ENCODE measurements at places on chromosomes 6 and 20. TPM values are rescaled to one million over a fixed set of nuclear protein-coding genes. Genes with fewer than 3 reads are reported as not detected.
A peak's percentile ranks its signal among the peaks of the same experiment; 100 is the strongest.

DNA sequence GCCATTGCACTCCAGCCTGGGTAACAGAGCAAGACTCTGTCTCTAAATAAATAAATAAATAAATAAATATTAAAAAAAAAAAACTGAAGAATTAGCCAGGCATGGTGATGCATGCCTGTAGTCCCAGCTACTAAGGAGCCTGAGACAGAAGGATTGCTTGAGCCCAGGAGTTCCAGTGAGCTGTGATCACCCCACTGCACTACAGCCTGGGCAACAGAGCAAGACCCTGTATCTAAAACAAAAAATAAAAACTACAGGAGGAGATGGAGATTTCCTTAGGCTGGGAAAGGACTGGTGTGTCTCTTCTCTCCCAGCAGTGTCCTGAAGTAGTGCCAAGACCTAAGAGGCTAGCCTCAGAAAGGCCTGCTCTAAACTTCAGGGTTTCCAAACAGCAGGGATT lies 8.1 kb upstream of the GTF3C6 start:
- no peak overlapping the region for H3K27ac ChIP-seq
- no peaks in the 10 kb centered on the region for H3K27me3 ChIP-seq
- H3K4me3 ChIP-seq: no peak overlapping the region

DNA sequence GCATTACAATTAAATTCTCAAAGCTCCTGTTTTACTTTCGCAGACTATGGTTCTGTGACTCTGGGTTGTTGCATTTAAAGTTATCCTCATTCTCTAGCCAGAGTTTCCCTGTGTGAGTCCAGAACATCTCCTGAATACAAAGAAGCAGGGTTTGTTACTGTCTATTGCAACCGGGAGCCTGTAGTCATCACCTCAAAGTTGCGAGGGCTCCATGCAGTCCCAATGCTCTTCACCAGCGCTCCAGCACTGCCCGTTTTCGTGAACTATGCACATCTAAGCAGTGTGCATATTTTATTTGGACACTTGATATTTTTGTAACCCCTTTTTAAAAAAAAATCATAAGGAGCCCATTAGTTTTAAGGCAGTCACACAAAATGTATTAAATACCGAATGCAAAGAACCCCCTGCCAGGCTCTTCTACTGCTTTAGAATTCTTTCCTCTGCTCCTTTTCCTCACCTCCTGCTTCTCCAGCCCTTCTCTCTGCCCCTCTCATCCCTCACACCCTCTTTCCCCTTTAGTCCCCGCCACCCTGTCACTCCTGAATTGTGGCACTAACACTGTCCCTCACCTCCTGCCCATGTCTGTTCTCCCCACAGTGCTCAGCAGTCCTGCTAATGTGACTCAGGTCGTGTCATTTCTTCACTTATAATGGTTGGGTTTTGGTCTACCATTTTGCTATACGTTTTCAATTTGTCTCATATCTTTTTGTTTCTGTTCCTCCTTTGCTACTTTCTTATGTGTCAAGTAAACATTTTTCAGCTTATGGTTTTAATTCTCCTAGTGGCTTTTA lies 1.1 kb upstream of the HLA-C start:
- H3K4me1 ChIP-seq: peaks cover 45% of the 10 kb centered on the region
- peak overlapping the region; percentile 100 for H3K27ac ChIP-seq
- H3K36me3 ChIP-seq: peaks cover 30% of the 10 kb centered on the region
- no peaks in the 10 kb centered on the region for H3K27me3 ChIP-seq
- no peak for DNase-seq

DNA sequence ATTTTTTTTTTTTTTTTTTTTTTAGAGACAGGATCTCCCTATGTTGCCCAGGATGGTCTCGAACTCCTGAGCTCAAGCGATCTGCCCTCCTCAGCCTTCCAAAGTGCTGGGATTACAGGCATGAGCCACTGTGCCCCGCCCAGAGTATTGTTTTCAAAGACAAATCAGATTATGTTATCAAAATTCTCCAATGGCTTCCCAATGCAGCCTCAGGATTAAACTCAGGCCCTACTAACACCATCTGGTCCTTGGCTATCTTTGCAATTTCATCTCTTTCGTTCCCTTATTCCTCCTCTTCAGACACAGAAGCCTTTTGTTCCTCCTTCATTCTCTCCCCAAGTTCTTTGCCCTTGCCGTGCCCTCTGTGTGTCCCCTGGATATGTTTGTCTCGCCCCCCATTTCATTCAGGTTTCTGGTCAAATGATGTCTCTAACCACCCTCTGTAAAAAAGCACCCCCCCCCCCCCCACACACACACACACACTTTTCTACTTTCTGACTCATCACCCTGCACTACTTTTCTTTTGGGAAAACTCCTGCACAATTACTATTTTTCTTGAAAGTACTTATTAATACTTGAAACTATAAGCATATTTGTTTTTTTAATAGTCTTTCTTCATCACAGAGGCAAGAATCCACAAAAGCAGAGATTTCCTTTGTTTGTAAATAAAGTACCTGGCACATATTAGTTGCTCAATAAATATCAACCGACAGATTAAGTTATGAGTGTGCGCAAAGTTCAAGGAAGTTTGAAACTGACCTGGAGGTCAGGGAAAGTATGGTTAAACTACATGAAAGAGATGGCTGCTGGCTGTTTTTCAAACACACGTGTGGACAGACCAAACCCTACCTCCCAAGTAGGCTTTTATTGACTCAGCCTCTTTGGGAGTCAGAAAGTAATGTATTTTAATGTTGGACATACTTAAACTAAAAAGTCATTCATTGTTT lies 16.7 kb downstream of the BTN1A1 start:
- no peak for DNase-seq
- H3K36me3 ChIP-seq: no peaks in the 10 kb centered on the region
- H3K4me1 ChIP-seq: peaks cover 8% of the 10 kb centered on the region
- H3K27ac ChIP-seq: no peak overlapping the region

DNA sequence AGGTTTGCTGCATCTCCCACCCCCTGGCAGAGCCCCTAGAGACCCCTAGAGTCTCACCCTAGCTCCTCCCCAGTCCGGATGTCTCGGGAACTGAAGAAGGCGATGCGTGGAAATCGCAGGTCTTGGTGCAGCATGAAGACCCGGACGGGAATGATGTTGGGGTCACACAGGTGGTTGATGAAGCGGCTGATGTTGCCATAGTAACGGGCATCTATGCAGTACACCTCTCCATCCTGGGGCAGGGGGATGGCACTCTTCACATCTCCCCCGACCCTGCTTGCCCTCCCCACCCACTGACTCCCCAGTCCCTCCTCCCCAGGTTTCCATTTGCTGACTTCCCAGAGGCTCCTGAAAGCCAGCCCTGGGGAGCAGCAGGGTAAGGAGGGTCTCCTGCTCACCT lies 1.8 kb upstream of the SLC44A4 start:
- H3K4me1 ChIP-seq: no peaks in the 10 kb centered on the region
- no peaks in the 10 kb centered on the region for H3K27me3 ChIP-seq
- H3K36me3 ChIP-seq: peaks cover 51% of the 10 kb centered on the region
- no peak for DNase-seq
- H3K4me3 ChIP-seq: no peak overlapping the region

GRCh38 chr6:116877743-116878142 lies 701 bp downstream of the RFX6 start:
- no peak overlapping the region for H3K4me3 ChIP-seq
- H3K27me3 ChIP-seq: no peaks in the 10 kb centered on the region
- no peaks in the 10 kb centered on the region for H3K4me1 ChIP-seq
- H3K36me3 ChIP-seq: no peaks in the 10 kb centered on the region
- no peak overlapping the region for H3K27ac ChIP-seq

DNA sequence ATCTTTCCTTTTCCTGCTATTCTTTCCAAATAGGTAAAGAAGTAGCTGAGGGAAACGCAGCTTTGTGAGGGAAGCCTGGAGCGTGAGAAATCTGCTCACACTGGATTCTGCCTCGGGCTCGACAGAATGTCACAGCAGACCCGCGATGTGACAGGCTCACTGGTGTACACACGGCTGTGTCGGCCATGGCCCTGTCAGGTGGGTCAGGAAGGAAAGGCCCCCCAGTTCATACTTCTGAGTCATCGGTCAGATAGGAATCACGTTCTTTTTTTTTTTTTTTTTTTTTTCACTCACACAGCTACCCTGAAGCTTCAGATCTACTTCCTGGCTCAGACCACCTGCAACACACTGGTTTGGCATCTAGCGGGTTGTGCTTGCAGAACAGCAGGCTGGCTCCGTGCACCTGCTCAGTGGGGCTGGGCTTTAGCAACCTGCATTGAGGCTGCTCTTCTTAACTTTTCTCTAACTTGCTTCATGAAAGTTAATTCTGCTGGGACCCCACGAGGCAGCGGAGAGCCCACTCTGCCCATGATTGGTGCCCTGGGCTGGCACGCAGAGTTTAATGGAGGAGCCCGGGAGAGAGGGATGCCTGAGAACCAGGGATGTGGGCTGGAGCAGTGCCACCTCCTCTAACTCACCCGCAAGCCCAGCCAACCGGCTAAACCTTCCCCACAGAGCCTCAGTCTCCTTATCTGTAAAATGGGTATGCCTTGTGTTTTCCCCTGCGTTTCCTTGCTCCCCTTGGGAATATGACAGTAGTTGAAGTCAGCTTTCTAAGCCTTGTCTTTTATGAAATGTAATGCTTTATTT lies 61.5 kb upstream of the FNDC1 start:
- no peaks in the 10 kb centered on the region for H3K27me3 ChIP-seq
- H3K36me3 ChIP-seq: no peaks in the 10 kb centered on the region
- peaks cover 86% of the 10 kb centered on the region for H3K4me1 ChIP-seq
- DNase-seq: peak; percentile 66

The SLC22A3 gene
- total RNA-seq: not detected

DNA sequence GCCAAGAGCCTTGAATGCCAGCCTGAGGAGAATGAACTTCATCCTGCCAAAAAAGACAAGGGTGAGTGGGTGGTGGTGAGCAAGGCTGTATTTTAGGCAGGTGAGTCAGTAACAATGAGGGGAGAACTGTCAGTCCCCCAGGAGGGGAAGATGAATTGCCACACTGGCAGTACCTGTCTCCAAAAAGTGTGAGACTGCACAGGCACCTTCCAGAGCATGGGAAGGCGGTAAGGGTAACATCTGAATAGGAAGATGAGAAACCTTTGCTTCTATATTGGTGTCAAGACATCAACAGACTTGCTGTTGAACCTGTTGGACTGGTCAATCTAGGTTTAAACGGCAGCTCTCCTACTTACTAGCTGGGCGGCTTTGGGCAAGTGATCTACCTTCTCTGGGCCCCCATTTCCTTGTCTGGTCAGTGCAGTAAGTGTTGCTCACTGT lies 30.9 kb downstream of the STK35 start:
- DNase-seq: no peak
- no peaks in the 10 kb centered on the region for H3K27me3 ChIP-seq
- peaks cover 16% of the 10 kb centered on the region for H3K4me1 ChIP-seq
- no peak overlapping the region for H3K27ac ChIP-seq

The KCNK16 gene
- not detected for total RNA-seq

The EYA2 gene
- total RNA-seq: not detected

DNA sequence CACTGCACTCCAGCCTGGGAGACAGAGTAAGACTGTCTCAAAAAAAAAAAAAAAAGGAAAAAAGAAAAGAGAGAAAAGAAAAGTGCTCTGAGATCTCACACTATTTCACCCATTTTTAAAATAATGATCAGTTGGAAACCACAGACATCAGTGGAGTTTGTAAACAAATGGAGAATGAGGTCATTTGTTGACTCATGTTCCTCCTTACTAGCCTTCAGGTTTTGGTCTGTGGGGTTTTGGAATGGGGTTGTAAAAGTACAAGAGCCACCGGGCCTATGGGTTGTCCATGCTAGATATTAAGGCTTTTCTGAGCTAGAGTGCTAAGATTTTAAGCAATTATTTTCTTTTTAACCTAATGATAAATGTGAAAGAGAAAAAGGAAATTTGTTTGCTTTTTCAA lies 104.4 kb upstream of the PRL start:
- no peak overlapping the region for H3K4me3 ChIP-seq
- DNase-seq: no peak
- H3K4me1 ChIP-seq: no peaks in the 10 kb centered on the region
- H3K36me3 ChIP-seq: no peaks in the 10 kb centered on the region

- no peaks in the 10 kb centered on the region for H3K36me3 ChIP-seq
- no peak overlapping the region for H3K4me3 ChIP-seq
- H3K4me1 ChIP-seq: no peaks in the 10 kb centered on the region
- H3K27ac ChIP-seq: no peak overlapping the region
- no peaks in the 10 kb centered on the region for H3K27me3 ChIP-seq
- DNase-seq: no peak
Measured at GRCh38 chr6:155645325-155645724, 189.7 kb upstream of the NOX3 start.

GRCh38 chr20:62178316-62179161 lies 4.3 kb upstream of the MTG2 start:
- no peak overlapping the region for H3K4me3 ChIP-seq
- DNase-seq: no peak
- H3K4me1 ChIP-seq: peaks cover 9% of the 10 kb centered on the region
- no peaks in the 10 kb centered on the region for H3K27me3 ChIP-seq

GRCh38 chr6:11810039-11810541 lies 31.5 kb upstream of the ADTRP start:
- no peak overlapping the region for H3K27ac ChIP-seq
- H3K36me3 ChIP-seq: no peaks in the 10 kb centered on the region
- no peaks in the 10 kb centered on the region for H3K27me3 ChIP-seq
- H3K4me1 ChIP-seq: peaks cover 3% of the 10 kb centered on the region
- no peak for DNase-seq
- no peak overlapping the region for H3K4me3 ChIP-seq

DNA sequence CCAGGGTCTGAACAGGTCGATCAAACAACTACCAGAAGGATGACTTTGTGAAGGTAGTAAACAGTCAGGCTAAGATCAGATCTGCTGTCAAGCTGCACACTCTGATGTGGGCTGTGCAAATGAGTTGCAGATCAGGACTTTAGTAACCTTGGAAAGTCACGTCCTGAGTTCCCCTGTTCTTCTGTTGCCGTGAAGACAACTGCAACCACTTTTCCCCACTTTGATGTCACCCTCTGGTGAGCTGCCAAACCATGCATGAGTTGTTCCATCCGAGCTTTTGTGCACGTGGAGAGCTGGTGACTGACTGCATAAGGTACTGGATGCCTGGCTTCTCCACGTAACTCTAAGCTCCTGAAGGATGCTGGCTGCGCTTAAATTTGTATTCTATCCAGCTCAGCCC lies 111.0 kb downstream of the CD83 start:
- no peaks in the 10 kb centered on the region for H3K27me3 ChIP-seq
- no peak overlapping the region for H3K27ac ChIP-seq
- H3K4me3 ChIP-seq: no peak overlapping the region
- no peaks in the 10 kb centered on the region for H3K36me3 ChIP-seq
- no peak for DNase-seq

GRCh38 chr20:58130581-58130980 lies 97.9 kb downstream of the ANKRD60 start:
- peaks cover 17% of the 10 kb centered on the region for H3K27me3 ChIP-seq
- no peaks in the 10 kb centered on the region for H3K36me3 ChIP-seq
- no peak overlapping the region for H3K4me3 ChIP-seq
- peaks cover 5% of the 10 kb centered on the region for H3K4me1 ChIP-seq
- no peak for DNase-seq
